Stimulated activated CD4-positive, alpha-beta T cell treated with anti-CD3 and anti-CD28 coated beads, Interleukin-1b, Interleukin-23, amount 100 ng/mL, for 1 hour (primary cell): ENCODE measurements at places on chromosomes 11 and 22.

- no peak for DNase-seq
Measured at GRCh38 chr11:16613512-16614381, 124.7 kb upstream of the C11orf58 start.

GRCh38 chr11:34601085-34601444 is 19.8 kb upstream of the EHF start:
- no peak for DNase-seq

DNA sequence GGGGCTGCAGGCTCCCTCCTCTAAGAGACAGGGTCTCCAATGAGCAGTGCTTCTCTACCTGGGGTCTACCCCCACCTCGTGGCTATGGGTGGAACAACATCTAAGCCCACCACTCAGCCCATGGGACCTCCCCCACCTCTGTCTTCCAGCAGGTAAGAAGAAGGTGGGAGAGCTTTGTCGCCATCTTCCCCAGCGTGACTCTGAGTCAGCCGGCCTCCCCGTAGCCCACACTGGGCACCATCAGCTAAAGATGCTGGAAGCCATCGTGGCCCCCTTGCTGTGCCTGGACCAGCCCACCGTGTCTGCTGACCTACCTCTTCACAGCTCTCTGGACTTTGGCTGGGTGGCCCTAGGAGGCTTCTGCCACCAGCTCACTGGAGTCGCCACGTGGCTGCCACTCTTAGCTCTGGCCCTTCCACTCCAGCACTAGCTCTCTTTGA is 944 bp downstream of the C11orf86 start:
- no peak for DNase-seq

- DNase-seq = no peak
Measured at GRCh38 chr22:20284471-20285086, 16.5 kb upstream of the RTN4R start.

GRCh38 chr11:68574308-68574707 is 110.0 kb upstream of the GAL start:
- no peak for DNase-seq

DNA sequence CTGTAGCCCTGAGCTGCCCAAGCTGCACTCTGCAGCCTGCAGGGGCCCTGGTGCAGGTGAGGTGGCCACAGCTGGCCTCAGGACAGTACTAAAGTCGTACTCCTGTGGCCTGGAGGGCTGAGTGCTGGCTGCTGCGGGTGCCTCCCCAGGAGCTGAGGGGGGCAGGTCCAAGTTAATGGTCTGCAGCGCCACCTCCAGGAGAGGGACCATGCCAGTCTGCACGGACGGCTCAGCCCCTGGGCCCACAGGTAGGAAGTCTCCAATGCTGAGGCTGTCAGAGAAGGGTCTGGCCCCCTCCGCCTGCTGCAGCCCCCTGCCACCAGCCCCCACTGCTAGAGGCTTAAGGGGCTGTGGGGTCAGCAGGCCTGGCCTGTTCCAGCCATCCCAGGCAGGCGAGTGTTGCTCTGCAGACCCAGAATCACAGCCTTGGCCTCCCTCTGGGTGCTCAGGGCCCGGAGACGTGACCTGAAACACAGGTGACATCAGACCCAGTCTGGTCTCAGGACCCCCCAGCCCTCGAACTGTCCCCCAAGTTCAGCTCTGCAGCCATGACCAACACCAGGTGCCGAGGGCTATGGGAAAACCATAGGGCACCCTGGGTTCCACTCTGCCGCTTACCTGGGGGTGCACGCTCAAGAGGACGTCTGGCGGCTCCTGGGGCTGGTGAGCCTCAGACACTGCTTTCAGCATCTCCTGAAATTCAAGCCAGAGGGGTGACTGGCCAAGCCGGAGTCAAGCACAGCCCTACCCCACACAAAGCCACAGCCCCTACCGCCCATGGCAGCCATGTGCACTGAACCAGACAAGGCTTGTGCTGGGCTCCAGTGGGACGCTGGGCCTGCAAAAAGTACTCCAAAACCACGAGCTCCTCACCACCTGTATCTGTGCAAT is 20.8 kb downstream of the SELENOO start:
- no peak for DNase-seq

DNA sequence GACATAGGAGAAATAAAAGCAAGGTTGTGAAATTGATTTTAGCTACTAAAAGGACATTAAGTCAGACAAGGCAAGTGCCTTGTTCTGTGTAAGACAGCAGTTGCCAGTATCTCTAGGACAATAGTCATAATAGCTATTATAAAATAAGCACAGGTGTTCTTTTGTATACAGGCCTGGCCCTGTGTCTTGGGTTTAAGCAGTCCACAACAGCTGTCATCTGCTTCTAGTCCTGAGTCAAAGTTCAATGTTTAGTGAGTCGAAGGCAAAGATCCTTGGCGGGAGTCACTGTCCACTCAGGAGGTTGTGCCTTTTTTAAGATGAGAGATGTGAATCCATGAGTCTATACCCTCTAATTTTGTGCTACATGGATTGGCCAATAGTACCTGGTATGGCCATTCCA is 79.5 kb downstream of the SC5D start:
- DNase-seq = no peak

DNA sequence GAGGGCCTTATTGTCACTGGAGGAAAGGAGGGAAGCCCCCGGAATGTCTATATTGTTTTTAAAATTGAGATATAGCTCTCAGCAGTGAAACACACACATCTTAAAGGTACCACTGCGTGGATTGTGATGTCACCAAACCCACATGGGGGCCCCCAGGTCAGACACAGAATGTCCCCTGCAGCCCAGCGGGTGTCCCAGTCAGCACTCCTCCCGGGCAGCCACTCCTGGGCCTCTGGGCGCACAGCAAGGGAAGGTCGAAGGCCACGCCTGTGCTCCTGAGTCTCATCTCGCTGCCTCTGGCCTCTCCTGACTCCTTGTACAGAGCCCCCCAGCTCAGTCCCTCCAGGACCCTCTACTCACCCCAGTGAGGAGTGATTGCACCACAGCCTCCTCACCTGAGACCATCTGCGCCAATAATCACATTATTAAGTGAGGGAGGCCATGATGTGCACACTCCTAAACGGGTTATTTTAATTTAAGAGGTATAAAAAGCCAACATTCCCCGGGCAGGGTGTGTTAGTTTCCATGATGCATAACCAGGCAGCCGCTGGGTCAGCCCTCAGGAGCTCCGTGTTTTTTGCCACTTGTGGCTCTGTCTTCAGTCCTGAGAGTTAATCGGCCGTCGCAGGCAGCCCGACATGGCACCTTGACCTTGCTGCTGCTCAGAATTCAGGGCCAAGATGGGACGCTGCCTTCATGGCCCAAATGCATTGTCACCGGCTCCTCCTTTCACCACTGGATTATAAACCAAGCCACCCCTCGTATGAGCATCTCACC is 1089.3 kb downstream of the BRD1 start:
- DNase-seq = no peak

DNA sequence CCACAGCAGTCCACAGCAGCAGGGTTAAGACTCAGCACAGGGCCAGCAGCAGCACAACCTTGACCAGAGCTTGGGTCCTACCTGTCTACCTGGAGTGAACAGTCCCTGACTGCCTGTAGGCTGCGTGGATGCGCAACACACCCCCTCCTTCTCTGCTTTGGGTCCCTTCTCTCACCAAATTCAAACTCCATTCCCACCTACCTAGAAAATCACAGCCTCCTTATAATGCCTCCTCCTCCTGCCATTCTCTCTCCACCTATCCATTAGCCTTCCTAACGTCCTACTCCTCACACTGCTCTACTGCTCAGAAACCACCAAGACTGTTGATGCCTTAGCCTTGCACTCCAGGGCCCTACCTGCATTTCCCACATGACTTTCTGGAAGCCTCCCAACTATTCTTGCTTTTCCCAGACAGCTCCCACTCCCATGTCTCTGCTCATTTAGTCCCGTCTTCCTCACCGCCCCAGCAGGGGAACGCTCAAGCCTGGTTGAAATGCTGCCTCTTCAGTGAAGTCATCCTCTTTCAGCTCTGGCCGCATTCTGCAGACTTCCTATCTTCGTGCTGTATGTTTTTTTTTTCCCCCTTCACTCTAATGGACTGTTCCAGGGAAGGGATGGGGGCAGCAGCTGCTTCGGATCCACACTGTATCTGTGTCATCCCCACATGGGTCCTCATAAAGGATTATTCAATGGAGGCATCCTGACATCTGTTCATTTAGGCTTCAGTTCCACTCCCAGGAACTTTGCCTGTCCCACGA is 3.3 kb downstream of the IL18BP start:
- no peak for DNase-seq

DNA sequence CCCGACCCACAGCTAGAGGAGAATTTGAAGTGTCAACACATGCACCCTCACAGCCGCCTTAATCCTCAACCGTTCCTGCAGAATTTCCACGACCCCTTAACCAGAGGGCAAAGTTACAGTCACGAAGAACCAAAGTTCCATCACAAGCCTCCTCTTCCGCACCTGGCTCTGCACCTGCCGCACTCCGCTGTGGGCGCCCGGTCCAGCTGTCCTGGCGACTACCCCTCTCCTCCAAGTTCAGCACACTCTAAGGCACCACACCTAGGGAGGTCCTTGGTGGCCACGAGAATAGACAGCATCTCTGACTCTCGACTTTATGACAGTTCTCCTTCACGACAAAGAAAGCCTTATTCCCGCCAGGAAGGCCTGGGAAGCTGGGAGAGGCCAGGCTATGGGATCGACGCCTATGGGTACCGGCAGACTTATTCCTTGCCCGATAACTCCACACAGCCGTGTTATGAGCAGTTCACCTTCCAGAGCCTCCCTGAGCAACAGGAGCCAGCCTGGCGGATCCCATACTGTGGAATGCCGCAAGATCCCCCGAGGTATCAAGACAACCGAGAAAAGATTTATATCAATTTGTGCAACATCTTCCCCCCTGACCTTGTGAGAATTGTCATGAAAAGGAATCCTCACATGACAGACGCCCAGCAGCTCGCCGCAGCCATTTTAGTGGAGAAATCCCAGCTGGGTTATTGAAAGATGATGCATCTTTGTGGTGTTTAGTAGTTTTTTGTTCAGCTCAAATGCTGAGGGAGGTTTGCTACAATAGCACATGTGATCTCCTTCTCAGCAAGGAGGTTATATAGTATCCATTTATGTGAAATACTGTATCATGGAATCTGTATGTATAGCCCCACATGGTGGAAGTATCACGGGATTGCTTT is 72.1 kb downstream of the ZC3H12C start:
- no peak for DNase-seq

DNA sequence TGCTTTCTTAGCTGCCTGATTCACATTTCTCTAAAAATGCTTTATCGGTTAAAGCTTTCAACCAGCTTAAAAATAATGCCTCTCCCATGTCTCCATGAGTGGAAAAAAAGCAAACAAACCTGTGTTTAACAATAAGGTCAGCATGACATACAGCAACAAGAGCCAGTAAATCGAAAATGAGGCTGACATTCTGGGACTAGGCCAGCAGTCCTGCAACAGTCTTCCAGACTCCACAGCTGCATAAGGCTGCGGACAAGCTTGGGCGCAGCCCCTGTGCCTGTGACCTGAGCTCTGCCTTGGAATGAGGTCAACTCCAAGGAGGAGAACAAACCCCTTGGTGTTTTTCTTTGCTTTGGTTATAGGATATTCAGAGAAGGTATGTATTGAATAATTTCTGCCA is 95.5 kb downstream of the PGR start:
- no peak for DNase-seq

- no peak for DNase-seq
Measured at GRCh38 chr11:118088531-118088930, 1.8 kb upstream of the SMIM35 start.

DNA sequence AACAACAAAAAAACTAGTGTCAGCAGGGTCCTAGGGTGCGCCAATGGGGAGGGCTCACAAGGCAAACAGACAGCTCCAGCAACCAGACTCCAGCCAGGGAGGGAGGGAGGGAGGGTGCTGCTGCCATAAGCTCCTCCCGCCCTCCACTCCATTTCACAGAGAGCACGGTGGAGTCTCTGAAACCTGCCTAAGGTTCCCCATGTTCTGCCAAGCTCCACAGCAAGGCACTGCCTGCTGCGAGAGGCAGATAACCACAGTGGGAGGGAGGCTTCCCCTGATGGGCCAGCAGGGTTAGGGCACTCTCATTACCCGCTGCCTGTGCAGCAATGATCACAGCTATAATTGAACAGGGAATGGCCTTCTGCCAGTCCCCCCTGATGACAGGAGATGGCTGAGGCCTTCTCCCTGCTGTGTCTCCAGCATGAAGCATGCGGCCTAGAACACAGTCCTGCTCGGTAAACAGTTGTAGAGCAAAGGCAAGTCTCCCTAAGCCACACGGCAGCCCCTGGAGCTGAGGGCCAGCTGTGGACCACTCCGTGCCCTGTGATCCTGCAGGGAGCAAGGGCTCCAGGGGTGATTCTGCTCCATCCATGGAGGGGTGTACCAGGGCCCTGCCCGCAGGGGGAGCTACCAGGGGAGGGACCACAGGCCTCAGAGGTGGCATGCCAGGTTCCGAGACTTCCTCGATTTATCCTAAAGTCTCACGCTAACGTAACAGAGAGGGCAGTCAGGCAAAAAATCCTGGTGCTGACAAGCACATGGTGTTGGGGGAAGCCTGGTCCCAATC is 42.9 kb downstream of the PC start:
- DNase-seq = no peak

DNA sequence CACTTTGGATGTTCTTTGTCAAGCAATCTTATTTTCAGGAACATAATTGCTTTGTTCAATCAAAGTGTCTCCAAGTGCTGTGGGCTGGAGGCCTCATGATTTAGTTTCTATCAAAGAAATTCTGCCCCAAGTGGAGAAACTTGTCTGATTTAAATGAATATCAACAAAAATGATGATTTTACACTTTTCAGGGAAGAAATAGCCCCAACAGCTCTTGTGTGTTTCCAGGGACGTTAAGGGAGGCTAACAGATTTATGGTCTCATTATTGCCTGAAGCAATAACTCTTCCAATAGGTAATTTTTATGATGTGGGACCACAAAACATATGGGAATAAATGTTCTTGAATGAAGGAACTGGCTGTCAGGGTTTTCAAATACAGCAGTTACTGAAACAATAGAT is 699.1 kb downstream of the FAM181B start:
- no peak for DNase-seq

DNA sequence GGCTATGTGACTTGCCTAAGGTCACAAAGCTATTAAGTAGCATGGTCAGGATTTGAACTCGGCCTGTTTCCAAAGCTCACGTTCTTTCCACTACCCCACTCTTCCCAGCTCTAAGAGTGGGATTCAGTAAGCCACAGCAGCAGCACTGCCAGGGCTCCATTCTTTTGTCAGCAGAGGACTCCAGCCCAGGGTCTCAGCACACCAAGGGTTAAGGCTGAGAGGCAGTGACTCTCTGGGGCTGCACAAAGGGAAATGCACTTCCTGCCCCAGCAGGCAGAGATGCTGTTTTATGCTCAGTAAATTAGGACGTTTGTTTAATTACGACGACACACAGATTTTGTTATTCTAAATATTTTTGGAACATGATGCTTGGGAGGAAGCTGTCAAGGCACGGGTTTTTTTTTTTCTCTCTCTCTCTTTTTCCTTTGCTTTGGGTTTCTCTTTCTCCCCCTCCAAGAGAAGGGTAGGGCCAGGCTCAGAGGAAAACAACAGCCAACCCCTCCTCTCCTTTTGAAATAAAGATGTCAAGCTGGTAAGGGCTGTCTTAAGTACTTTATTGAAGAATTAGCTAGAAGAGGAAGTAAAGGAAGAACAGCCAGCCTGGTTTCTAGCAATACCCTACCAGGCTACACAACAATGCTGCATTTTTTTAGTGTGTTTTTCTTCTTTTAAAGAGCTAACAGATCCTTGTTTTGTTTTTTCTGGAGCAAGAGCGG is 2.8 kb downstream of the MYH9 start:
- no peak for DNase-seq
